Testis (tissue), 5 donors: ENCODE measurements at places on chromosomes 2 and 18. TPM values are rescaled to one million over a fixed set of nuclear protein-coding genes. Genes with fewer than 3 reads are reported as not detected.

TMEM214 gene
- 81.9 TPM for polyA plus RNA-seq

GRCh38 chr18:26706911-26707351 lies 158.6 kb downstream of the AQP4 start:
- DNase-seq = peak; percentile 52

KATNAL2 gene
- 36.2 TPM for polyA plus RNA-seq

LYPD1 gene
- 11.2 TPM for polyA plus RNA-seq

DNA sequence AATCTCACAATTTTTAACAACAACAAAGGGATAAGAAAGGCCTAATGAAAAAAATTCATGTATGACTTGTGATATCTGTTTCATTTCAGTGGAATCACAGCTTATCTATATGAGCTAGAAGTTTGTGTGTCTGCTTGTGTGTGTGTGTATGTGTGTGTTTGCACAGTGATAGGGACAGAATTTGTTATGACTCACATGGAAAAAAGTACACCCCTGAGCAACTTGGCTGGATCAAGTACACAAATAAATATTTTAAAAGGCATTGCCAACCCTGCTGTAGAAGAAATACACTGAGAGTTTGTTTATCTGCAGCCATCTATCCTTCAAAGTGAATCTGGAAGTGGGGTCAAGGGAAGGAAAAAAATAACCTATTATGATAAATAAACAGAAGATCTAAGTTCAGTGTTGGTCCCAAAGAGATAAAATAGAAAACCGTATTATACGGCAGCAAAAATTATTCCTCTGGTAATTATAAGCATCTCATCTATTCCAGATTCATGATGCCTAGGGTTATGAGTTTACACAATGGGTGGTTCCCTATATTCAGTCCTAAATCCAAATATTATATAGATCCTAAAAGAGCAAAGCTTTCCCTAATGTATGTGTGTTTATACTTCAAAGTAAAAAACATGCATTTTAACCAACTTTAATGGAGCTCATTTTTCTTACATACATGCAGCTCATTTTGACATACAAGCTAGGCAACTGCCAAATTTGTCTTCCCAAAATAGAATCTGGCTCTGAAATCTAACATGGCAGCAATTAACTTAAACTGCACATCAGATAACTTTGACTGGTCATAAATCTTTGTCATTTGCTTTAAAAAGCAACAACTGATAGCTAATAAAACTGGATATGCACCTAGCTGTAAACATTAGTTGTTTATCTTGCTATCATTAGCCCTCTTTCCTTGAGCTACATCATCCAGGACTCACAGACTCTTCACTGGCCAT lies 420.6 kb downstream of the IRS1 start:
- DNase-seq = no peak
